SK-N-SH (cell line): ENCODE measurements at places on chromosomes 6 and 20.
A peak's percentile ranks its signal among the peaks of the same experiment; 100 is the strongest.

GRCh38 chr20:52219441-52219840, 27.9 kb upstream of the ZFP64 start:
- DNase-seq: no peak

DNA sequence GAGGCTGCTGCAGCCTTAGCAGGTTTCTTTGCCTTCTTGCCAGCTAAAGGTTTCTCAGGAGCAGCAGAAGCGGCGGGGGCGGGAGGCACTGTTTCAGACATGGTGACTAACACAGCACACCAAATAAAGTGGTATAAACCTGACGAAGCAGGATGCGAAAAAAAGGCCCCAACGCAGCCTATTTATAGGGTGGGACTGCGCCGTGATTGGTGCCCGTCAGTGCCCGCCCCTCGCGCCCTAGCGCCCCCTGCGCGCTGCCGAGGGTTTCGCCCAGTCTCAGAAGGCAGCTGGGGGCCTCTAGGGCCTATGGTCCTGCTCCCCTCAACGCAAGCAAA, 55.0 kb downstream of the TRIM38 start:
- no peak for DNase-seq

GRCh38 chr6:36544228-36544627, 3.1 kb downstream of the STK38 start:
- DNase-seq: no peak

GRCh38 chr6:19289457-19289856, 547.7 kb upstream of the ID4 start:
- no peak for DNase-seq

- DNase-seq: no peak
Measured at GRCh38 chr20:57408536-57409233, 17.5 kb downstream of the RBM38 start.

DNA sequence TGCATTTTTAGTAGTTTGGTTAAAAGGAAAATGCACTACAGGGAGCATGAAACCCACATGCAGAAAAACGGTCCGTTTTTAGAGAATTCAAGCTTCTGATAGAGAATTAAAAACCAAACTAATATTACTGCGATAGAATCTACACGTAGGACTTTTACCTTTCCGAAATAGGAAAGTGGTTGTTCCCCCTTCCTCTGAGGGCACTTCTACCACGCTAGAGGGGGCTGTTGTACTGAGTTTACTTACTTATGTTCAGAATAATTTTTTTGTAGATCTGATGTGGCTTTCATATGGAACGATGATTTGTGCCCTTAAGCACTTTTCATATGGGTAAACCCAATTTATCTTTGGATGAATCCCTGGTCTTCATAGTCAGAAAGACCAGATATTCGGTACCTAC, 264.3 kb upstream of the PLN start:
- DNase-seq: peak; percentile 48

DNA sequence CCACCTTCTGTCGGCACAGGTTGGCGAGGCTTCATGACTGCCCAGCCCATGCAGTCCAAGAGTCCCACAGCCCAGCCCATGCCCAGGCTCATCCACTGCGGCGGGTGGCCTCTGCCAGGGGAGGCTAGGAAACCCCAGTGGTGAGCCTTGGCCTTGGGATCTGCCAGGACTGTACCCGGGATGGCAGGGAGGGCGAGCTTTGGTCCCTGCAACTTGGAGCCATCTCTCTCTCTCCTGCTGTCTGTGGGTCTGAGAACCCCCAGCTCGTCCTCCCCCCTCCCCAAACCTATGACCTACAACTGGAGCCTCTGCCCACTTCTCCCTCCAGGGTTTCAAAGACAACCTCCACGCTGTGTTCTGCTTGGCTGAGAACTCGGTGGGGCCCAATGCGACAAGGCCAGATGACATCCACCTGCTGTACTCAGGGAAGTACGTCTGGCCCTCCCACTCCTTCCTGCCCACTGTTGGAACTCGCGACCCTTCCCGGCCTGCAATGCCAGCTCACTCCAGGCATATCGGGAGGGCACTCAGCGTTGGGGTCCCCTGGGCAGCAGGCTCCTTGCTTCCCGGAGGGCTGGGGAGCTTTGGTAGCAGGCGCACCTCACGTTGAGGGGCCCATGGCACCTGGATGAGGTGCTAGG, 19.7 kb downstream of the NPEPL1 start:
- DNase-seq: peak; percentile 12

GRCh38 chr6:131995917-131996316, 44.7 kb upstream of the CCN2 start:
- DNase-seq: peak; percentile 0

- no peak for DNase-seq
Measured at GRCh38 chr6:141483598-141484061, 649.1 kb upstream of the GJE1 start.

GRCh38 chr6:12450467-12450866, 160.3 kb downstream of the EDN1 start:
- DNase-seq: no peak

GRCh38 chr6:14426281-14426680, 308.7 kb downstream of the CD83 start:
- no peak for DNase-seq

DNA sequence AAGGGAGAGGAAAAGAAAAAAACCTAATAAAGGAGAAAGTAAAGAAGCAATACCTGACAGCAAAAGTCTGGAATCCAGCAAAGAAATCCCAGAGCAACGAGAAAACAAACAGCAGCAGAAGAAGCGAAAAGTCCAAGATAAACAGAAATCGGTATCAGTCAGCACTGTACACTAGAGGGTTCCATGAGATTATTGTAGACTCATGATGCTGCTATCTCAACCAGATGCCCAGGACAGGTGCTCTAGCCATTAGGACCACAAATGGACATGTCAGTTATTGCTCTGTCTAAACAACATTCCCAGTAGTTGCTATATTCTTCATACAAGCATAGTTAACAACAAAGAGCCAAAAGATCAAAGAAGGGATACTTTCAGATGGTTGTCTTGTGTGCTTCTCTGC, 70.8 kb upstream of the RNF146 start:
- DNase-seq: no peak

DNA sequence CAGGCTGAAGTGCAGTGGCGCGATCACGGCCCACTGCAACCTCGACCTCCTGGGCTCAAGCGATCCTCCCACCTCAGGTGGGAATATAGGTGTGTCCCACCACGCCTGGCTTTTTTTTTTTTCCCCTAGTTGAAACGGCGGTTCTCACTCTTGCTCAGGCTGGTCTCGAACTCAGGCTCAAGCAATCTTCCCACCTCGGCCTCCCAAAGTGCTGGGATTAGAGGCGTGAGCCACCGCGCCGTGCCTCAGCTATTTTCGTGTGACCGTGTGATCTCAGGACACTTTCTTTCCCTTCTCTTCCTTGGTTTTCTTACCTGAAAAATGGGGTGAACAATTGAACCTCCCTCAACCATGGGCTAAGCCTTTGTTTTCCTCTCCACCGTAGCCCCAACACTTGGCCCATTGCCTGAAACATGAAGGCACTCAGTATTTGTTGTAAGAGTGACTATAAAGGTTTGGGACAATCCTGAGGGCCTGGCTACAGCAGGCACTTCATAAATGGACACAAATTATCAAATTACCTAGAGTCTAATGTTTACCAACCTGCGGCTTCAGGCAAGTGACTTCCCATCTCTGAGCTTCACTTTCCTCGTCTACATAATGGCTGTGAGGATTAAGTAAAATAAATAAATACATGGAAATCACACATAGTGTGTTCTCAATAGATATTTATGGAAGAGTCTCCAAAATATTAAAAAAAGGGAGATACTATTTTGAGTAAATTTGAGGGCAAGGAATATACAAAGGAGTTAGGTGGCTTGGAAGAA, 31.4 kb upstream of the ID1 start:
- DNase-seq: no peak

- DNase-seq: no peak
Measured at GRCh38 chr6:123888771-123889513, 85.3 kb downstream of the NKAIN2 start.

- DNase-seq: no peak
Measured at GRCh38 chr6:135228486-135228885, 47.4 kb downstream of the MYB start.

GRCh38 chr6:148021699-148022098, 320.9 kb upstream of the SASH1 start:
- no peak for DNase-seq

GRCh38 chr6:4941782-4942672, 61.8 kb downstream of the RPP40 start:
- DNase-seq: no peak

GRCh38 chr20:4766631-4767030, 44.9 kb downstream of the PRND start:
- no peak for DNase-seq

- DNase-seq: no peak
Measured at GRCh38 chr6:163263196-163263595, 151.3 kb upstream of the QKI start.

- DNase-seq: no peak
Measured at GRCh38 chr6:37099442-37099841, 70.5 kb upstream of the PIM1 start.

- DNase-seq: no peak
Measured at GRCh38 chr6:36524871-36525270, 22.4 kb downstream of the STK38 start.

- no peak for DNase-seq
Measured at GRCh38 chr20:23118766-23119165, 32.6 kb upstream of the CD93 start.

- no peak for DNase-seq
Measured at GRCh38 chr6:31121131-31121790, 1.0 kb upstream of the CDSN start.

DNA sequence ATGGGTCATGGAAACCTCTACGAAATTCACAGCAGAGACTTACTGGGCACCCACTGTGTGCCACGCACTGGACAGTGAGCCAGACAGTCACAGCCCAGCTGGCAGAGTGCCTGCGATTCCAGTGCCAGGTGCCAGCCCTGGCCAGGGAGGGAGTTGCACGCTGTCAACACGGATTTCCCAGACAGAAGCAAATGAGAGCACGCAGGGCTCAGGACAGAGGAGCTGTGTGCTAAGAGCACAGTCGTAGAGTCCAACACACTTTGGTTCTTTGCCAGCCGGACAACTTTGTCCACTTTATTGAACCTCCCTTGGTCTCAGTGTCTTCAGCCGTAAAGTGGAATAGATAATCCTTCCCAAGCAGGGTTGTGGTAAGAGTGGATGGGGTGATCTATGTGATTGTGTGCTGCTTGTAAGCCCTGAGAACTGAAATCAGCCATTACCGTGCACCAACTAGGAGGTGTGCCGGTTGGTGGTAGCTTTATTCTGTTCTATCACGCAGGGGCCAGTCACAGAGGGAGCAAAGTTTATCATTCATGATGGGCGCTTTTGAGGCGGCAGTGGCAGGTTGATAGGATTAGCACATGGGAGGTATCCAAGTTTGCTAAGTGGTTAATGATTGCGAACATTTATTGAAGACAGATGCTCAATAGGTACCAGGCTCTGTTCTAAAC, 40.6 kb downstream of the SIRPA start:
- peak; percentile 82 for DNase-seq

GRCh38 chr6:132530293-132530974, 7.6 kb upstream of the TAAR9 start:
- peak; percentile 28 for DNase-seq

DNA sequence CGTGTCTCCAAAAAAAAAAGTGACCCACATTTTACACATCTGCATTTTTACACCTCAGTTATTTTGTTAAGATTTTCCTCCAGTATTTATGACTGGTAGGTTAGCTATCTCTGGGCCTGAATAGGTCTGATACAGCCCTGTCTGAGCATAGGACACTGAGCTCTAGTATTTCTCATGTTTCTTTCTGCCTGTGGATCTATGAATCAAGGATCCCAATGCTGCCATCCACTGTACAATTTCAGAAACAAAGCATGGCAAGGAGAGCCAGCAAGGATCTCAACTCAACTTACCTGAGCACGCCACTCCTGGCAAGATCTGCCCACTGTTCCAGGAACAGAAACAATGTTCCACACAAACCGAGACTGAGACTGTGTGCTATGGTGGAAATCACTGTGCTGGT, 36.4 kb upstream of the ENPP5 start:
- no peak for DNase-seq

DNA sequence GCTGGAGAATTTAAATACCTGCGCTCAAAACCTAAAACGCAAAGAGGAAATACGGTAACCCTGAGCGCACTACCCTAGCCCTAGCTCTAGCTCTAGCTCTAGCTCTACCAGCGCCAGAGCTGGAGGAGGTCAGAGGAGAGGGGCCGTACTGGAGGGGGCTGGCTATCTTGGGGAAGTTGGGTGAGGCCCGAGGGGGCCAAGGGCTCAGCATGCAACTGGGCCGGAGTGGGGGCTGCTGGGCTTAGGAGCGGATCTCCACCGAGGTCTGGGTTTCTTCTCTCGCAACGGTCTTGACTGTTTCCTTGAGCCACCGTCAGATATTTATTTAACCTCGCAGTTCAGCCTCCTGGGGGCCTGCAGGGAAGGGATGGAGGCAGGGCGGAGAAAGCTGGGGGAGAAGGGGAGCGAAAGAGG, 91.0 kb downstream of the NCR2 start:
- DNase-seq: no peak

GRCh38 chr6:100809346-100809745, 71.8 kb downstream of the ASCC3 start:
- no peak for DNase-seq

DNA sequence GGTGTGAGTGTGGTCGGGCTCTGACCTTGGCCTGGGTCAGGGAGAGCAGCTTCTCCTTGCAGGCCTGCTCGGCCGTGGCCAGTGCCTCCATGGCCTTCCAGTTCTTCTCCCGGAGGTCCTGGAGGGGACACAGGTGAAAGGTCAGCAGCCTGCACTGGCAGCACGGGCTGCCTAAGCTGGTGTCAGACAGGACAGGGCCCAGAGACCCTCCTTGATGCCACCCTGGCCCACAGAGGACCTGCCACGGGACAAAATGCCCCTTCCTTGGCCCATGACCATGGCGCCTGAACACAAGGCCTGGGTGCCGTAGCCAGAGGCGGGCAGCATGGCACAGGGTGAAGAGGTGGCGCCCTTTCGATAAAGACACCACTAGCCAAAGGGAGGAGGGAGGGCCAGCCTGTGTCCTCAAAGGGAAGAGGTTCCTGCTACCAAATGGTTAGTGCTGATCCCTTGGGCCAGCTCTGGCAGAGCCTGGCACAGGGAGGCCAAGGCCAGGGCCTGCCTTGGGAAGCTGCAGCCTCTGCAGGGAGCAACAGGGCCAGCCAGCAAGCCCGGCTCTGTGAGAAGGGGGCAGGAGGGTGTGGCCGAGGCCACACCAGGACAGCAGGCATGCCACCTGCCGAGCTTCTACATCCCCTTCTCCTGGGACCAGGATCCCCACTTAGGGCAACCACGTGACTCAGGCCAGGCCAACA, 54.8 kb downstream of the DSTN start:
- peak; percentile 8 for DNase-seq

DNA sequence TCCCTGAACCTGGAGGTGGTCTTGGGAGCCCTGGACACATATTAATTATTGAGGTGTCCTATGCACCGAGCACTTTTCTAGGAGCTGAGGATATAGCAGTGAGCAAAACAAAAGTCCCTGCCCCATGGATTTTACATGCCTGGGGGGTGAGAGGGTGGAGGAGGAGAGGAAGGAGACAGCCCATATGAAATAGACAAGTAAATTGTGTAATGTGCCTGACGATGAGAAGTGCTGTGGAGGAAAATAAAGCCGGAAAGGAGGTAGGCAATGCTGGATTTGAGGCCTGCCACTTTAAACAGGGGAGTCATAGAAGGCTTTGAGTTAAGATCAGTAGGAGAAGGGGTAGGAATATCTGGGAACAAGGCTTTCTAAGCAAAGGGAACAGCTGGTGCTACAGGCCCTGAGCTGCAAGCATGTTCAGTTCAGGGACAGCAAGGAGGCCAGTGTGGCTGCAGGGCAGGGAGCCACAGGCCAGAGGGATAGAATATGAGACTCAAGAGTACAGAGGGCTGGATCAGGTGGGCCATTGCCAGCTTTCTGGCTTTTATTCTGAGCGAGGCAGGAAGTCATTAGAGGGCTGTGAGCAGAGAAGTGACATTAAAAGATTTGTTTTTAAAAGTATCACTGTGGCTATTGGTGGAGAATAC, 19.1 kb upstream of the MYLIP start:
- no peak for DNase-seq
